HCT116 (cell line): ENCODE measurements at places on chromosomes 4 and X.

DNA sequence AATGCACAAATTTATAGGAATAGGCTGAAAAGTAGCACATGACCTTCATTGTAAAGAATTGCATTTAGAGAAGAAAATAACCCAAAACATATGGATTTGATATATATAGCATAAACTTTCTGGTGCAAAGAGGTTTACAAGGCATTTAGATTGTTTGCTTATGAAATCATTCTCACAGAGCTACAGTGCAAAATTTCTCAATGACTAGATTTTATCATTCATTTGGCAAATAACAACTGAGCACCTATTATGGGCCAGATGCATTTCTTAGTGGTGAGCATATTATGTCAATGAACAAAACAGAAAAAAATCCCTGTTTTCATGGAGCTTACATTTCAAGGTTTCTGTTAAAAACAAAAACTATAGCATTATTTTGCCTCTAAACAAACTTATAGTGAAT, 34.1 kb upstream of the TNIP3 start:
- H3K27me3 ChIP-seq: no peaks in the 10 kb centered on the region
- DNase-seq: no peak
- no peaks in the 10 kb centered on the region for H3K36me3 ChIP-seq
- H3K4me3 ChIP-seq: no peak overlapping the region
- no peaks in the 10 kb centered on the region for H3K4me1 ChIP-seq

DNA sequence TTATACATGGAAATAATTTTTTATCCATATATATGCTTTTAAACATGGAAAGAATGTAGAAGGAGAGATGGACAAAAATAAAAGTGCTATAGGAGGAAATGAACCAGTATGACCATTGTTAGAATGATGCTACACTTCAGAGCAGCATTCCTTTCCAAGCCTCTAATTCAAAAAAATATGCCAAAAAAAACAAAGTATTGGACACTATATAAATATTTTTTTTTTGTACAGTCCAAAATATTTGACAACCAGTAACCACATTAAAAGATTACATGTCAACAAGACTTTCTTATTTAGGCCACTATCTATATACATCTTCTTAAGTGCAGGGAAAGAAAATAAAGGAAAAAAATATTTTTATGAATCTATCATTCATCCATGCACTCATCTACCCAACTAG, 198.6 kb downstream of the LRBA start:
- no peak overlapping the region for H3K27ac ChIP-seq
- H3K4me3 ChIP-seq: no peak overlapping the region
- no peaks in the 10 kb centered on the region for H3K36me3 ChIP-seq
- DNase-seq: no peak
- no peaks in the 10 kb centered on the region for H3K4me1 ChIP-seq

- no peak overlapping the region for H3K4me3 ChIP-seq
- no peak overlapping the region for H3K27ac ChIP-seq
- no peak for DNase-seq
- no peaks in the 10 kb centered on the region for H3K27me3 ChIP-seq
- no peaks in the 10 kb centered on the region for H3K4me1 ChIP-seq
These were observed 354.7 kb upstream of the PITX2 start for GRCh38 chr4:110977554-110977953.

DNA sequence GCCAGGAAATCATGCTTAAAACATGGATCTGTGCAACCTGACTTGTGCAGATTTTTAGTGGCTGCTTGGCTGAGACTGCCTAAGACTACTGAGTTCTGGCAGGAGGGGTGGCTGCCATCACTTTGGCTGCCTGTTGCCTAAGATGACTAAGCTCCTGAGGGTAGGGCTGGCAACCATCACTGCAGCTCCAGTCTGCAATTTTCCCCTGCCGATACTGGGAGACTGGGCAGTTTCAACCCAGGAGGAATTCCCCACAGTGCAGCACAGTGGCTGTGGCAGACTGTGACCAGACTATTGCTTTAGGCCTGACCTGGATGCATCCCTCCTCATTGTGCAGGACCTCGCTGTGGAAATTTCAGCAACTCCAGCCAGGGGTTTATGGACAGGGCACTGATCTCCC, 544.9 kb downstream of the ANKRD50 start:
- no peak overlapping the region for H3K4me3 ChIP-seq
- H3K4me1 ChIP-seq: no peaks in the 10 kb centered on the region
- no peaks in the 10 kb centered on the region for H3K36me3 ChIP-seq
- no peaks in the 10 kb centered on the region for H3K27me3 ChIP-seq
- no peak overlapping the region for H3K27ac ChIP-seq

GRCh38 chr4:57043347-57044251, 64.9 kb downstream of the POLR2B start:
- no peak overlapping the region for H3K4me3 ChIP-seq
- no peak overlapping the region for H3K27ac ChIP-seq
- no peaks in the 10 kb centered on the region for H3K36me3 ChIP-seq
- H3K27me3 ChIP-seq: peaks cover 3% of the 10 kb centered on the region; the same call in 1 of the 2 replicates
- no peak for DNase-seq
- H3K4me1 ChIP-seq: no peaks in the 10 kb centered on the region

DNA sequence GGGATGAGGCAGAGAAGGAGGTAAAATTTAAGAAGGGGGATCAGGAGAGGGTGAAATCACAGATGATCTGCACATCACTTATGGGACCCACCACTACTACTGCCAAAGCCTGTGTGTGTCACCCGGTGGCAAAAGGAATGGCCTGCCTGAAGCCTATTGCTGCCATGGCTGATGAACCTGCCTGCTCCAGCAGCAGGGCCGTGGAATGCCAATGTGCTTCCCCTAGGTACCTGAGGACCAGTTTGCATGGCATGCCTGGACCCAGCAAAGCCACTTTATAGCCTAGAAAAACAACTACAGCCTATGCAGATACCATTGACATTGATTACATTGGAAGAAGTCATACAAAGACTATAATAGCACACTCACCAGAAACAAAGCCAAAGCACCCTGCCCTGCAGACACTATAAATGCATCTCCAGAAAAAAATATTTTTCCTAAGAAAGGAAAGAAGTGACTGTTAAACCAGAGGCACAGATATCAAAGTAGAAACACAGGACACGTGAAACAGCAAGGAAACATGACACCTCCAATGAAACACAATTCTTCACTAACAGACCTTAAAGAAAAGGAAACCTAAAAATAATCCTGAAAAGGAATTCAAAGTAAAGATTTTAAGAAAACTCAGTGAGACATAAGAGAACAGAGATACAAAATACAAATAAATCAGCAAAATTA, 680.7 kb upstream of the GRID2 start:
- no peaks in the 10 kb centered on the region for H3K36me3 ChIP-seq
- DNase-seq: no peak
- H3K4me1 ChIP-seq: no peaks in the 10 kb centered on the region
- H3K27ac ChIP-seq: no peak overlapping the region
- no peaks in the 10 kb centered on the region for H3K27me3 ChIP-seq

GRCh38 chr4:157992038-157992705, 180.7 kb downstream of the GASK1B start:
- no peaks in the 10 kb centered on the region for H3K27me3 ChIP-seq
- H3K36me3 ChIP-seq: no peaks in the 10 kb centered on the region
- no peaks in the 10 kb centered on the region for H3K4me1 ChIP-seq
- DNase-seq: peak; percentile 73

- H3K27ac ChIP-seq: no peak overlapping the region
- H3K4me1 ChIP-seq: no peaks in the 10 kb centered on the region
- H3K27me3 ChIP-seq: no peaks in the 10 kb centered on the region
- H3K36me3 ChIP-seq: no peaks in the 10 kb centered on the region
These were observed 1021.5 kb upstream of the AGA start for GRCh38 chr4:178463747-178464146.

- H3K4me1 ChIP-seq: no peaks in the 10 kb centered on the region
- H3K27ac ChIP-seq: no peak overlapping the region
- no peaks in the 10 kb centered on the region for H3K36me3 ChIP-seq
- H3K4me3 ChIP-seq: no peak overlapping the region
- no peak for DNase-seq
These were observed 641.6 kb downstream of the ADGRL3 start for GRCh38 chr4:61841714-61842113.

- no peak for DNase-seq
- H3K36me3 ChIP-seq: no peaks in the 10 kb centered on the region
- peaks cover 11% of the 10 kb centered on the region for H3K4me1 ChIP-seq
- no peaks in the 10 kb centered on the region; the same call in 1 of the 2 replicates for H3K27me3 ChIP-seq
- no peak overlapping the region for H3K4me3 ChIP-seq
These were observed 13.6 kb upstream of the BOD1L1 start for GRCh38 chr4:13641084-13641483.

- H3K4me3 ChIP-seq: no peak overlapping the region
- peak; percentile 57 for DNase-seq
- no peaks in the 10 kb centered on the region for H3K27me3 ChIP-seq
- no peak overlapping the region for H3K27ac ChIP-seq
These were observed 21.7 kb upstream of the MFAP3L start for GRCh38 chr4:170047771-170048354.

DNA sequence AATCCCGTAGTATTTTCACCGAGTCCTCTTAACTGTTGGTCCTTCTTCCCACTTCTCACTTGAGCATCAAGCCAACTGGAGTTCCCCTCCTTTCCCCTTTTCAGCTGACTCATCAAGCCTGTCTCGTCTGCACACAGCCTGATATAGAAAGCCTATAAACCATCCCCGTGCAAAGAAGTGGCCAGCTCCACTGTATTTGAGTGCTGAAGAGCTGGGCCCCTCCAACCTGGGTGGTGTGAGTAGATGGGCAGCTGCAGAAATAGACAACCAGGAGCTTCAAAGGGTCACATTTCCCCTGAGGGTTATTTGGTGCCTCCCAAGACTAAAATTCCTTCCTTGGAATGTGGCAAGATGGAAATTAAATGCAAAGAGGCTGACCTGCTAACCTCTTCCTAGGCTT, 199.7 kb downstream of the HS6ST2 start:
- H3K27ac ChIP-seq: no peak overlapping the region
- no peaks in the 10 kb centered on the region for H3K27me3 ChIP-seq
- no peak overlapping the region for H3K4me3 ChIP-seq
- no peak for DNase-seq
- H3K4me1 ChIP-seq: no peaks in the 10 kb centered on the region

GRCh38 chr4:139247241-139247640, 32.8 kb downstream of the MGARP start:
- no peaks in the 10 kb centered on the region for H3K27me3 ChIP-seq
- H3K36me3 ChIP-seq: no peaks in the 10 kb centered on the region
- no peak overlapping the region for H3K4me3 ChIP-seq
- H3K27ac ChIP-seq: no peak overlapping the region
- DNase-seq: no peak
